ENCODE measurements at places on chromosomes 6 and 20.

- ATAC-seq, result no peak
Observed at GRCh38 chr20:36407199-36407733, 101.1 kb downstream of the DLGAP4 start.

- no peak for ATAC-seq
Observed at GRCh38 chr6:166928644-166929541, 27.5 kb downstream of the RNASET2 start.

- no peak for ATAC-seq
Observed at GRCh38 chr20:51216850-51217249, 193.9 kb upstream of the KCNG1 start.

GRCh38 chr20:1509237-1509636 lies 18.0 kb upstream of the SIRPB2 start:
- peak; percentile 88 for ATAC-seq
